ENCODE measurements at places on chromosomes 3 and 15.

GRCh38 chr3:36944641-36945270, at the start of gene TRANK1:
TRANK1 (minus strand) TSS chr3:36945054; CDS start chr3:36944809, 245 bp downstream.
- DNase-seq, result peak; percentile 35

- peak; percentile 81 for DNase-seq
These were observed 1.1 kb upstream of the UTS2B start for GRCh38 chr3:191331388-191331787.

- DNase-seq, result no peak
These were observed 94.9 kb downstream of the MEX3B start for GRCh38 chr15:81950841-81951414.

DNA sequence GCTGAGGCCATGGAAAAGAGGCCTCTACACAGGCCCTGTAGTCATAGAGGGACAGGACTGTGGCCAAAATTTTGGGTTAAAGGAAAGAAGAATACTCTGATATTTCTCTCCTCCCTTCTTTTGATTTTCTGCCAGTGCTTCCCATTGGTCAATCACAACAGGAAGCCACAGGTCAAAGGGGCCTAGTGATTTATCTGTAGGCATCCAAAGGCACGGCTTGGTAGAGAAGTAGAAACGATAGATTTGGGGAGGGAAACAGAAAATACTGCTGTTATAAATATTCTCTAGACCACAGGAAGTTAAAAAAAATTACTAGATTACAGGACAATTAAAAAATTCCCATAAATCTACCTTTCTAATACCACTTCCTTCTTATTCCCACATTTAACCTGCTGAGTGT, 1.7 kb upstream of the CCDC50 start:
- DNase-seq, result no peak

DNA sequence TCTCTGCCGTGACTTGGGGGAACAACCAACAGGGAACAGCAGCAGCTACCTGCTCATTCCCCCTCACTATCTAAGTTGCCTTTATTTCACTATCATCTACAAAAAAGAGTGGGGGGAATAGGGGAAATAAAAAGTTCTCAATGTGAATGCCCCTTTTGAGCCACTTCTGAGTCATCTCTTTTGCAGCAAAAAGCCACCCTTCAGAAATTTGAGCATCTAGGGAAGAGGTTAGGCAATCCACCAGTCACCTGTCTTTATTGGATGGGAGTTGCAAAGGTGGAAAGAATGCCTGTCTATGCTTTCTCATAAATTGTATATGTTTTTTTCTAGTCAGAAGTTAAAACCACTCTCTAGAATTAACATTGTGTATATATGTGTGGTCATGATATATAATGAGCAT, 41.1 kb downstream of the GPD1L start:
- DNase-seq, result no peak

DNA sequence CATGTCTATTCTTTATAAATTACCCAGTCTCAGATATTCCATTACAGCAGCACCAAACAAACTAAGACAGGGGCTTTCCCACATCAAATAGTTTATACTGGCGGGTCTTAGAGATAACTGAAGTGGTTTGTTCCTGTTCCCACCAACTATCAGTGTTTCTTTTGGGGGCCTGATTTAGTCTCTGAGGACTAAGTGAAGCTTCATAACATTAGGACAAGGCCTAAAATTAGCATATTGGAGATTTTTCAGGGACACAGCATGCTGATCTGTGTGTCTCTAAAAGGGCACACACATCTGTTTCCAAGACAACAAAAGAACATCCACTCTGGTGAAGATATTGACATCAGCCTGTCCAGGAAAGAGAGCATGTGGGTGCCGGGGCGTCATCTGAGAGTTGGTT, 72.6 kb upstream of the SEMA6D start:
- DNase-seq, result no peak

DNA sequence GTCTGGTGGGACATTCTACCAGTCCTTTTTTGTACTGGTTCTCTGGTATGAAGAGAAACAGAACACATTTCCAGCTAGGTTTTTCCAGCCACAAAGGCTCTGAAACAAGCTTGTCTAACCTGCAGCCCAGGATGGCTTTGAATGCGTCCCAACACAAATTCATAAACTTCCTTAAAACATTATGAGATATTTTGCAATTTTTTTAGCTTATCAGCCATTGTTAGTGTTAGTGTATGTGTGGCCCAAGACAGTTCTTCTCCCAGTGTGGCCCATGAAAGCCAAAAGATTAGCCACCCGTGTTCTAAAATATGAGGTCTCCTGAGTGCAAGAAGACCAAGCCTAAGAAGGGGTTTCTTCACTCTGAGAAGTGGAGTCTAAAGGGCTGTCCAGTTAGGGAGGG, 18.4 kb upstream of the TIMP4 start:
- DNase-seq, result no peak

DNA sequence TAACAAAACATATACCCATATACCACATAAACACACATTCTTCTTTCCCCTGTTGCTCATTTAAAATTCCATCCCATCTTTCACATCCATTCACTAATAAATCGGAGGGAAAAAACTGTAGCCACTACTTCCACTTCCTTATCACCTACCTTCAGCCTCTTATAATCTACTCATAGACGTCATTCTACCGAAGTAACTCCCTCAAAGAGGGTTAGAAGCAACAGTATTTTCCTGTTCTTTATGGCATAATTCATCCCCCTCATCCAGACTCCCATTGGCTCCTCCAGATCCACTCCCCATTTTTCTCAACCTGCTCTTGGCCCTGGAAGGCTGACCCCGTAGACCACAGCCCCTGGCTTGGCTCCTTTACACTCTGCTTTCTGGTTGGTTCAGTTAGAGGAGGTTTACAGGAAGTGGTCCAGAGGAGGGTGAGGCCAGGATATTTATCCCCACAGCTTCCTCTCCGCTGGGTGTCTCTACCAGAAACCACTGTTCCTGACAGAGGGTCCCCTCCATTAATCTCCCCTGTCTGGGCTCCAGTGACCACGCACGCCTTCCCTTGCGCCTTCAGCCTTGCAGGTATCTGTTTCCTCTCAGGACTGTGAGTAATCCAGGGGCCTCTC, 46.3 kb downstream of the FMN1 start:
- no peak for DNase-seq

- DNase-seq, result no peak
These were observed 37.5 kb downstream of the ZNF710 start for GRCh38 chr15:90038632-90039095.

DNA sequence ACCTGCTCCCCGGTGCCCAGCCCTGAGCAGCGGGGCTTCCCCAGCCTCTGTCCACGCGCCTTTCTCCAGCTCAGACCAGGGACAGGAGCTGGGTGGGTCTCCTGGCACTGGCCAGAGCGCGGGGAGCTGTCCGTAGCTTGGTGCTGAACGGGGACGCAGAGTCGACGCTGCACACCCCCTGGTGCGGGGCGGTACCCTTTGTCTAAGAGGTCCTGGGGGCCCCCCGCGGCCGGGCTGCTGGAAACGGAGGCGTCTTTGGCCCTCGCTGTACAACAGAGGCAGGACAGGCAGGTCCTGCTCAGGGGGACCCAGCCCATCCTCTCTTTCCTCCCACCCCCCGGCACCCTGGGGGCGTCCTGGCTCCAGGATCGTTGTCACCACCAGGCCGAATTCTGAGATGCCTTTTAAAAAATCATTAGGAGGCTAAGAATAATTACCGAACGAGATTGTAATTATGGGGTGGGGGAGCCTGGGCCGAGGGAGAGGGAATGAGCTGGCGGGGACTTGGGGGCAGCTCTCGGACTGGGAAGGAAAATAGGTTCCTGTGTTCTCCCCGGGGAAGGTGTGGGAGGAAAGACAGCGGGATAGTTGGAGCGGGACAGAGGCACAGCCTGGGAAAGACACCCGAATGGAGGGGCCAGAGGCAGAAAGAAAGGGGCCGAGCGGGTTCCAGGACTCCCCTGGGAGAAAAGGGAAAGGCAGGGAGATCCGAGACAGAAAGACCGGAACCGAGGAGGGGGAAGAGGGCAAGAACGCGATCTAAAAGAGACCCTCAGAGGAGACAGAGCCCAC, 4.1 kb upstream of the SKOR1 start:
- DNase-seq, result peak; percentile 38

DNA sequence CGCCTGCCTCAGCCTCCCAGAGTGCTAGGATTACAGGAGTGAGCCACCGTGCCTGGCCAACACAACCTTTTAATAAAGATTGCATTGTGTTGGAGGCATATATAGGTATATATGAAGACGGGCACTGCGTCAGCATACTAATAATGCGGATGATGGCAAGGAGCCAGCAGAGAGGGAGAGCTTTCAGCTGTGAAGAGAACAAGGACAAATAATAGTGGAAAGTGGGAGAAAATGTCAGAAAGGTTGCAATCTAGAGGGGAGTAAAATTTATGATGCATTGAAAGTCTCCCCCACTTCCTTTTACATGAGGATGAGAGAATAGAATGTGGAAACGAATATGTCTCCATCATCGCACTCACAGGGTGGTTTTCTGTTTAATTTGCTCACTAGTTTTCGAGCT, 170.5 kb upstream of the TBL1XR1 start:
- no peak for DNase-seq

DNA sequence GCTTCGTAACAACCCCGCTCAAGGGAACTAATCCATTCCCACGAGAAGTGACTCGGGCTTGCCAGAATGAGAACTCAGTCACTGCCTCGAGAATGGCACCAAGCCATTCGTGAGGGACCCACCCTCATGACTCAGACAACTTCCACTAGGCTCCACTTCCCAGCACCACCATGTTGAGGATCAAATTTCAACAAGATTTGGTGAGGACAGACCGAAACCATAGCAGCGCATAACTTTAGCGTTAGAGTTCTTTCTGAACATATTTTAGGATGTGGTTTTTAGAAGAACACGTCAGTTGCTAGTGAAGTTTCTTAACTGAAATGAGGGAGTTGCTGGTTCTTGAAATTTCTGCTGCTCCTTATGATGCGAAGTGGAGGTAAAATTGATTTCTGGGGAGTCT, 13.5 kb downstream of the PTPRG start:
- DNase-seq, result peak; percentile 35

DNA sequence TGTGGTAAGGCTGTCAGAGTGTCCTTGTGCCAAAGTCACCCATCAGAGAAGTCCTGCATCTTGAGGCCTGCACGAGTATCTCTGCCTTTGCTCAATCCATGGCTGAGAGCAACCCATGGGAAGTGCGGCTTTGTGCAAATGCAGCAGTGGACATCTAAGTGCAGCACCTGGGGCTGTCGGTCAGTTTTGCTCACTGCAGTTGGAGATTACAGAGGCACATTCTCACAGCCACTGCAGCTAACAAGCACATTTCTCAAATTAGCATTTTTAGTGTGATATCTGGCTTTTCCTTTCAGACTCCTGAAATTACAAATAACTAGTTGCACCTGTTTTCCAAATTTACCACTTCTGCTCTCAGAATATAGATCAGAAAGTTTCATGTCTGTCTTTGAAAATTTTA, 81.5 kb upstream of the DAZL start:
- no peak for DNase-seq

DNA sequence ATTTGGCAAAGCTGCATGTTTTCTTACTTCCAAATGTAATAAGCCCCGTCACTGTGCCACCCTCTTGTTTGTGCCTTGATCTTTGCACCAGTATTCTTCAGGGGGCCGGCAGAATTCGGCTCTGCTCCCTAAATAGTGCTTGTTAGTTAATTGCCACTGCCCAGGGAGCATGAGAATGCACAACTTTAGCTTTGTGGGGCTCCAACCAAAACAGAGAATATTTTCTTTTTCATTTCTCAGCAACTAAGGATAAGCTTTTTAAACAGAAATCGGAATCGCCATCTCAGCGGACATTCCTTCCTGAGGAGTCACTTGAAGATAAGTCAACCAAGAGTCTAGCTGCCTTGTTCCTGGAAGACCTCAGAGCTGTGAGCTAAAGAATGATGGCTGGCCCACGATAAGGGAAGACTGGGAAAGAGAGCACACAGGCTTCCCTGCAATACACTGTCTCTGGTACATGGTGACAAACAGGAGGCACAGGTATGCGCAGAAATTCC, 106.0 kb downstream of the LRIG1 start:
- no peak for DNase-seq

DNA sequence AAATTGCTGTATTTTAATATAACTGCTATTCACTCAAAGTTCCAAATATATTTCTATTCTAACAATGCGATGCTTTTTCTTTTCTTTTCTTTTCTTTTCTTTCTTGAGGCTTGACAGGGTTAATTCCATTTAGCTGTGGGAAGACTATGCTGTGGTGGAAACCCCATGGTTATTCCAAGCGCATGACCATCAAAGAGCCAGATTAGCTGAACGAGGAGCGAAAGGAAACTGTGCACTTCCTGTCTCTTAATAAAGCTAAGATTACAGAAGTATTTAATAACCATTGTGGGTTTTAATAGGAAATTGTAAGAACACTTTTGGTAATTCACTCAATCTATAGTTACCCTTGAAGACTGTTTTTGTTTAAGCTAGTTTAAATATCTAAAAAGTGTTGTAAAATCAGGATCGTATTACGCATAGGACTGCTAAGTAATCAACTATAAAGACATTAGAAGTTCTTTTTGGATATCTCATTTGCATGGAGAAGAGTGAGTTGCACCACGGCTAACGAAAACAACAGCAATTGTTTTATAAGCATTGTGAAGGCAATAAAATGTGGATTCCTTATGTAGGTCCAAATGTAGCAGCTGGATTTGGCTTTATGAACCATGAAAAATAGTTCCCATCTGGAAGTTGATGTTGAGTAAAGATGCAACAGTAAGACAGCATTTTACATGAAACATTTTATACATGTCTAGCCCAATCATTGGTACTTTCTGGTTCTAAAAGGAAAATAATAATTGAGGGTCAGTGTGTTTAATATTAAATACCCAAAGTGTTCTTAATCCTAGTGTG, 105.4 kb downstream of the ZIC1 start:
- DNase-seq, result no peak

DNA sequence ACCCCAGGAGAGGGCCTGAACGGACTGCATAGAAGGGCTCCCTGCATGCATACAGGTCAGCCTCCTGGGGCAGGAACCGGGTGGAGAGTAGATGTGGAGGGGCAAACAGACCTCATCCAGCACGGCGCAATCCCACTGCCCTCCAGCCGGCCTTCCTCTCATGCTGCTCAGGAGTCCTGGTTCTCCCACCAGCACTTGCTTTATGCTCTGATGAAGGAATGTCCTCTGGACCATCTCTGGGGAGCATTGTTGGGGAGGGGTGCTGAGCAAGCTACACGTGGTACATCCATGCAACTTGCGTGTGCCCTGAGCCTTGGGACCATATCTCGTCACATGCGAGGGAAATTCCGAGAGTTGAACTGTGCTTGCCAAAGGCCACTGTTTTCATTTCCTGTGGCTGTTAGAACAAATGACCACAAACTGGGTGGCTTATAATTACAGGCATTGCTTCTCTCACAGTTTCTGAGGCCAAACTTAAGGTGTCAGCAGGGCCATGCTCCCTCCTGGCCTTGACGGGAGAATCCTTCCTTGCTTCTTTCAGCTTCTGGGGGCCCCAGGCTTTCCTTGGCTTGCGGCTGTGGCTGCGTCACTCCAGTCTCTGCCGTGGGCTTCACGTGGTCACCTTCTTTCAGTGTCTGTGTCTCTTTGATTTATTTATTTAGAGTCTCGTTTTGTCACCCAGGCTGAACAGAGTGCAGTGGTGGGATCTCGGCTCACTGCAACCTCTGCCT, 12.2 kb downstream of the SELENOS start:
- no peak for DNase-seq

DNA sequence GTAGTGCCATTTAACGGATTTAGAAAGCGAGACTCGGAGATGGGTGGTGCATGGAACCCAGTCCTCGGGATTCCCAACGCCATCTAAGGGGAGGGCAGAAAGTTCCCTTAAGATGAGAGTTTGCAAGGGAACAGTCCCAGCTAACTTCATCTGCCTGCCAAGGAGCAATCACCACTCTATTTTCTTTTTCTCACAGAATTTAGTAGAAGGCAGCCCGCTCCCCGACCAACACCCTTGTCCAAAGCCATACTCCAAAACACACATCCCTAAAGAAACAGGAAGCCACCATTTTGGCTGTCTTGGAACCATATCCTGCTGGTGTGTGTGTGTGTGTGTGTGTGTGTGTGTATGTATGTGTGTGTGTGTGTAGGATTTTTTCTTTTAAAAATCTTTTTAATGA, 7.1 kb upstream of the FGD5 start:
- DNase-seq, result no peak

All from kidney tubule cell (primary cell).